ENCODE measurements at places on chromosomes 7 and 10.

GRCh38 chr7:136726460-136726859 is 142.0 kb upstream of the CHRM2 start:
- no peak for DNase-seq

DNA sequence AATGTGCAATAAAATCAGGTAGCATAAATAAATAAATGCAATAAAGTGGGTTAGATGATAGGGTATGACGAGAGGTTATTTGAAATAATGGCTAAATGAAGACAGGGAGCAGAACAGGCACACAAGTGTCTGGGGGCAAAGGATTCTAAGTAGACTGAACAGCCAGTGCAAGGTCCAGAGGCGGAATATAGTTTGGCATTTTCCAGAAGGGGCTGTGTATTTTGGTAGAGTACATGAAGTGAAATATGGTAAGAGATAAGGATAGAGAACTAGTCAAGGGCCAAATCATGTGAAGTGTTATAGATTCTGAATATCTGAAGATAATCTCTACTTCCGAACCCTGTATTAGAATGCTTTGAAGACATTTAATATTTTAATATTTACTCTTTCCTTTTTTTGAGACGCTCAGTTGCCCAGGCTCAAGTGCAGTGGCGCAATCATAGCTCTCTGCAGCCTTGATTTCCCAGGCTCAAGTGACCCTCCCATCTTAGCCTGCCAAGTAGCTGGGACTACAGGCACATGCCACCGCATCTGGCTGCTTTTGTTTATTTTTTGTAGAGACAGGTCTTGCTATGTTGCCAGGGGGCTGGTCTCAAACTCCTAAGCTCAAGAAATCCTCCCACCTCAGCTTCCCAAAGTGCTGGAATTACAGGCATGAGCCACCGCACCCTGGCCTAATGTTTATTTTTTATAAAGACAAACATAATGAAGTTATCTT is 44.4 kb upstream of the CD36 start:
- no peak for DNase-seq

DNA sequence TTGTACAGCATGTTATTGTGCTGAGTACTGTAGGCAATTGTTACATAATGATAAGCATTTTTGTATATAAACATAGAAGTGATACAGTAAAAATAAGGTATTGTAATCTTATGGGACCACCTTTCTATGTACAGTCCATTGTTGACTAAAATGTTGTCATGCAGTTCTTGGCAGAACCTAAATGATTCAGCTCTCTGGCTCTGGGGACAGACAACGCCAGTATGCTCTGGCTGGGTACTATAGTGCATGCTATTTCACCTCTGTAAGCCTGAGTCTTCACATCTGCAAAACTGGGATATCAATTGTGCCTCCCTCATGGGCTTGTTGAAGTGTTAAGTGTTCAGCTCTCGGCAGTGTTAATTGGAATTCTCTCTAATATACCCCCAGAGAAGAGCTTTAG is 674.3 kb downstream of the INHBA start:
- no peak for DNase-seq

DNA sequence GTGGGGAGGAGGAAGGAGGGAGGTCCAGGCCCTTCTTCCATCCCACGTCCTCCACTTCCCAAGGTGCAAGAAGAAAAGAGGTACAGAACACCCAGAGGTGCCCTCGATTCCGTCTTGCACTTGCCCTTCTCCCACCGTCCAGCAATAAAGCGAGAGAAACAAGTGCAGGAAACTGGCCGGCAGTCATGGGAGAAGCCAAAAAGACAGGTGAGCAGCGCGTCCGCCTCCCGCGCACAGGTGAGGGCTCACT is 1.3 kb downstream of the C10orf95 start:
- no peak for DNase-seq

GRCh38 chr10:31761156-31761555 is 167.5 kb downstream of the ARHGAP12 start:
- no peak for DNase-seq

DNA sequence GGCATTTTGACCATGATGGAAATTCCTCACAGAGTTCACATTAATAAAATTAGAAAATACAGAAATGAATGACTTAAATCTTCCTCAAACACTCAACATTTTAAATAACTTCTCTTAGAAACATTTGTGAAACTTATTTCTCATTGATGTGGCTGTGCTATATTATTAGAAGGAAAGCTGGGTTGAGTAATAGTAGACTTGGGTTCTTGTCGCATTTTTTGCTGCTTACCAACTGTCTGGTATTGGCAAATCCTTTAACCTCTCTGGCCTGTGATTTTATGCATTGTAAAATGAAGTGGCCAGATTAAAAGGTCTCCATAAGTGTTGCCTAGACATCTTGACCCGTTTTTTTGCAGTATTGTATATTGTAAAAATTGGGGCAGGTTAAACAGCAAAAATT is 66.5 kb downstream of the VPS50 start:
- DNase-seq, result no peak

GRCh38 chr7:151690606-151691005 is 170.9 kb upstream of the RHEB start:
- no peak for DNase-seq

DNA sequence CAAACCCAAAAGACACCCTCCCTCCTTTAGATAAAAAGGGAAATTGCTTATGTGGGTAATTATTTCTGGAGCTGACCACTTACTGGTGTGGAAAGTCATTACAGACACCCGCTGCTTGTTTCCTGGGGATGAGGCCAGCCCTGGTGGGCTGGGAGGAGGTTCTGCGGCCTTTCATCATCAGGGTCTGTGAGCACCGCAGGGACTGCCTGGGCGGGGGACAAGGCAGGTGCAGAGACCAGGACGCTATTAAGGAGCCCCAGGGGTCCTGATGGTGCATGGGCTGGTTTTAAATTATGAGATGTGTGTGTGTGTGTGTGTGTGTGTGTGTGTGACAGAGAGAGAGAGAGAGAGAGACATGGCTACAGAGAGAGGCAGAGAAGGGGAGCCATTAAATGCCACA is 171.2 kb downstream of the DNAJB6 start:
- DNase-seq, result no peak

DNA sequence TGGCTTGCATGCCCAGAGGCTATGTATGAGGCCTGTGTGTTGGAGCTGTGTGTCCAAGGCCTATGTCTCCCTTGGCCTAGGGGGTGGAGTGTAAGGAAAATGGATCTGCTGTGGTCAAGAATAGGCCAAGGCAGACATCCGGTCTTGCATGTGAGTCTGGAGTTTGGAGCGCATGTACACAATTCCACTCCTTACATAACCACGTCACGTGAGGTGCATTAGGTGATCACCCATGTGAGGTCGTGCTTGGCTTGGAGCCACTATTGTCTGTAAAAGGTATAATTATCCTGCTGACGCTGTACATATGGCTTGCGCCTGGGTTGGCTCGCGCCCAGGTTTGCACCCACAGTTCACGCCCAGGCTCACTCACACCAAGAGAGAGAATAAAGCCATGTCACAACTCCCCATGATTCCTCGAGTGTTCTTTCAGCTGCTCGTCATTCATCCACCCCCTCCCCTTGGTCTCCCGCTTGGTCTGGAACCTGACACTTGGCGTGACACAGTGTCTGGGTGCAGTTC is 105.5 kb downstream of the BICC1 start:
- no peak for DNase-seq

GRCh38 chr10:58275908-58276307 is 6.9 kb downstream of the CISD1 start:
- no peak for DNase-seq

- no peak for DNase-seq
Measured at GRCh38 chr7:83413831-83414230, 235.1 kb downstream of the SEMA3E start.

DNA sequence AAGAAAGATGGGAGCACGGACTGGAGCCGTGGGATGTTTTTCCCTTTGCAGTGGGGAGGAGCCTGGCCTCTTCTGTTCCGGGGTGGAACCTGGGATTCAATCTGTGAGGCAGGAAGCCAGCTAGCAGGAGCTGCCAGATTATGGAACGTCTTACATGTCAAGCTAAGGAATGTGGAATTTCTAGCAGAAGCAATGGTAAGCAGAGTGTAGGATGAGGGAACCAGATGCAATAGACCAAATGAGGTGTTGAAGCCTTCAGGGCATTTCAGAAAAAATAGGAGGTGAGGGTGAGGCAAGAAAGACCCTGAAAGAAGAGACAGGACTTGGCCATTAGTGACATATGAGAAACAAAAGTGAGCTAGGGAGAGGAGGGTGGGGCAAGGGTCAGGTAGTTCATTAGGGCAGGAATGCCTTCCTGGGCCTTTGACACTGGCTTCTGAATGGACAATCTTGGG is 105.5 kb downstream of the CHN2 start:
- DNase-seq, result no peak

DNA sequence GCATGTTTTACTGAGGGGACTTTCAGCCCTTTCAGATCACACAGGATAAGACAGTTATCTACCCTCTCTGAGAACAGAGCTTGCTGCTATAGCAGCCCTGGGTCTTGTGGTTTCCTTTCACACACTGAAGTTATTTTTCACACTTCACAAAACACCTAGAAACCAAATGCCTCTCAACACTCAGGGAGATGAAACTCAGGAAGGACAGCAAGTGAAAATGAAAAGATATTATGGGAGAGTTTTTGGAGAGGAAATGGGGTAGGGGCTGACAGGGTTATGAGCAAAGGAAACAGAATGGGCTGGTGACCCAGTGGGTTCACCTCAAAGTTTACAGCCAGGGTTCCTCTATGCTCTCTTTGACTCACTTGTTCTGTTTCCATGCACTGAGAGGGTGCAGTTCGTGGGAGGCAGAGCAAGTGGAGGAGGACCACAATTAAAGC is 17.0 kb upstream of the GIMAP2 start:
- peak; percentile 90 for DNase-seq

DNA sequence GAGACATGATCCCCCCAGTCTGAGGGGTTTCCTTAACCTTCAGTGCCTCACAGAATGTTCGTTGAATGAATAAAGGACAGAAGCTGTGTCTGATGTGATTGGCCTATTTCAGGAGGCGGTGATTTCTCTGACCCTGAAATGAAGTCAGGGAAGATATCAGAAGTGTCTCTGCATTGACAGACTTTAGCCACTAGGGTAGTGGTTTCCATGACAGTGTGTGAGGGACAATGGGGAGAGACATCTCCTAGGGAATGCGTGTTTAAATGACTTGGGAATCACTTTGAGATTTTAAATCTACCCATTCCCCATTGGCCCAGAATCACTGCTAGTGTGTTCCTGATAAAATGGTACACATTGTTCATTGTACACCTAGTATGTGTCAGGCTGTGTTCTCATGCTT is 132.0 kb downstream of the CFAP58 start:
- DNase-seq, result no peak

DNA sequence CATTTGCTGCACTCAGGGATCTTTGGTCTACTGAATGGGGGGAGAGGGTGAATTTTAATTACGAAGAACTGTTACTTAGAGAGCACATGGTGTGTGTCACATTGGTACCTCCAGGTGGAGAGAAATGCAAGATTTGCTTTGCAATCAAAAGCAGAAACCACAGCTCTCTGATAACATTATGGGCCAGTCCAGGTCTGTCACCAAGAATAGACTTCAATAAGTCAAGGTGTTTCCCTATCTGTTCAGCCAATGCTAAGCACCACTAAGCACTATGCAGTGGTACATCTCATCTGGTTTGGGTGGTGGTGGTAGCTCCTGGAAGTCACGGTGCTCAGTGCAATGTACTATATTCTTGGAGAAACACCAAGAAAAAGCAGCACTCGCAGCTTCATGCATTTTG is 119.6 kb upstream of the AFAP1L2 start:
- no peak for DNase-seq

DNA sequence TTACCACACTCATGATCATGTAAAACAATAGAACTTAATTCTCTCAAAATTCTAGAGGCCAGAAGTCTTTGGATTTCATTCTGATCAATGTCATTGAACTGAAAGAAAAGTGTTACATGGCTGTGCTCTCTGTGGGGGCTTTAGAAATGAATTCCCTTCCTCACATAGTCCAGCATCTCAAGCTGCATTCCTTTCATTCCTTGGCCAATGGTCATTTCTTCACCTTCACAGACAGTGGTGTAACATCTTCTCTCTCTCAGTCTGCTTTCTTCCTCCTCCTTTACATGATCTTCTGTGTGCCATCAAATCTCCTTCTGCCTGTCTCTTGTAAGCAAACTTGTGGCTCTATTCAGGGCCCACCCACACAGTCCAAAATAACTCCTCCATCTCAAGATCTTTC is 735.3 kb downstream of the SUGCT start:
- DNase-seq, result no peak

GRCh38 chr7:7671361-7671760 is 30.8 kb downstream of the UMAD1 start:
- DNase-seq, result peak; percentile 5

- DNase-seq, result no peak
Measured at GRCh38 chr7:17690030-17690429, 250.3 kb downstream of the SNX13 start.

GRCh38 chr10:51501396-51501795 is 198.0 kb downstream of the CSTF2T start:
- DNase-seq, result no peak

DNA sequence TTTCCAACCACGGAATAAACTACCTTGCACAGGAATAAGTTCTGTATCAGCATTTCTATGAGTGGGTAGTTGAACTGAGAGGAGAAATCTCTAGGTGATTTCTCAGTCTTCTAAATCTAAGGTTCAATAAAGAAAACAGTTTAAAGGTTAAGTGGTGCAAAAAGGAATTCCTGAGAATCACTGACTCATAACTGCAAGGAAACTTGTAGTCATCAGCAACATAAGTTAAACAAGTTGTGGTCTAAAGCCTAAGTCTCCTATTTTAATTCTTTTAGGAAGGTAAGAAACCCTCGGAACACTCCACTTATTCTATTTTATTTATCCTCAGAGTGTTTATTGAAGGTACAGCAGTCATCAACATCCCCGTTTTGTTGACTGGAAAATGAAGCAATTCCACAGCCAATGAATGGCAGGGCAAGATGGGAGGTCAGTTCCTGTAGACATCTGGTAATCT is 92.4 kb upstream of the PIK3CG start:
- peak; percentile 55 for DNase-seq

GRCh38 chr10:72146559-72147323 is 58.4 kb upstream of the SPOCK2 start:
- no peak for DNase-seq

DNA sequence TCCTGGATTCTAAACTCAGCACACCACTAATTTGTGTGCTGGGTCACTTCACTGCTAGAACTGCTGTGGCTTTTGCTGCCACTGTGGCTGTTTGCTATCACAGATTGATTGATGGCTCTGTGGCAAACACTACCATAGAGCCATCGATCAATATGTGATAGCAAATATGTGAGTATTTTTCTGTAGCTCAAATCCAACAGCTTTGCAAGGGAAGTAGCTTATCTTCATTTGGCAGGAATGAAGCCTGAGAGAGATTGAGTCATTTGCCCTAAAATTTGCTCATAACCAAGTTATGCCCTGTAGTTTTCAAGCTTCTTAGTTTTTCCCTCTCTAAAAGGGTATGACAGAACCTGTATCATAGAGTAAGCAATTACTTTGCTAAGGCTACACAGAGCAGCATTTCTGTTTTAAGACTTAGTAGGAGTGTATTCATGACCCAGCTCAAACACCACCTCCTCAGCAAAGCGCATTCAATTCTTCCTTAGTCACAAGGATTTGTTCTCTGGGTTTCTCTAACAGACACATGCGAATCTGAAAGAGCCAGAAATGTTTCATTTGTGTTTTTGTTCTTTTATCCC is 43.1 kb downstream of the MINPP1 start:
- DNase-seq, result no peak
